ENCODE measurements at places on chromosomes 5 and 9.

DNA sequence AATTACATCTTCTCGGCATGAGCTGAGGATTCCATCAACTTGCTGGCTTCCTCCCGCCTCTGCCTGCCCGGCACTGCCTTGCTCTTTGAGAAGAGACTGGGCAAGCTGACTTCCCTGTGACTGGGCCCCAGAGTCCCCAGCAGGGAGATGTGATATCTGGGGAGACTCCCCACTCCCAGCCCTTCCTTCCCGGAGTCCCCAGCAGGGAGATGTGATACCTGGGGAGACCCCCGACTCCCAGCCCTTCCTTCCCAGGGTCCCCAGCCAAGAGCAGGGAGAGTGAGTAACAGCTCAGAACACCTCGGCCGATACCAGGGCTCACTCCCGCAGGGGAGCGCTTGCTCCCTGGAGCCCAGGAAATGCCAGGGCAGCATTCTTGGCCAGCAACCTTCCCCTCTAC, 90.1 kb upstream of the NEURL1B start:
- DNase-seq: no peak

DNA sequence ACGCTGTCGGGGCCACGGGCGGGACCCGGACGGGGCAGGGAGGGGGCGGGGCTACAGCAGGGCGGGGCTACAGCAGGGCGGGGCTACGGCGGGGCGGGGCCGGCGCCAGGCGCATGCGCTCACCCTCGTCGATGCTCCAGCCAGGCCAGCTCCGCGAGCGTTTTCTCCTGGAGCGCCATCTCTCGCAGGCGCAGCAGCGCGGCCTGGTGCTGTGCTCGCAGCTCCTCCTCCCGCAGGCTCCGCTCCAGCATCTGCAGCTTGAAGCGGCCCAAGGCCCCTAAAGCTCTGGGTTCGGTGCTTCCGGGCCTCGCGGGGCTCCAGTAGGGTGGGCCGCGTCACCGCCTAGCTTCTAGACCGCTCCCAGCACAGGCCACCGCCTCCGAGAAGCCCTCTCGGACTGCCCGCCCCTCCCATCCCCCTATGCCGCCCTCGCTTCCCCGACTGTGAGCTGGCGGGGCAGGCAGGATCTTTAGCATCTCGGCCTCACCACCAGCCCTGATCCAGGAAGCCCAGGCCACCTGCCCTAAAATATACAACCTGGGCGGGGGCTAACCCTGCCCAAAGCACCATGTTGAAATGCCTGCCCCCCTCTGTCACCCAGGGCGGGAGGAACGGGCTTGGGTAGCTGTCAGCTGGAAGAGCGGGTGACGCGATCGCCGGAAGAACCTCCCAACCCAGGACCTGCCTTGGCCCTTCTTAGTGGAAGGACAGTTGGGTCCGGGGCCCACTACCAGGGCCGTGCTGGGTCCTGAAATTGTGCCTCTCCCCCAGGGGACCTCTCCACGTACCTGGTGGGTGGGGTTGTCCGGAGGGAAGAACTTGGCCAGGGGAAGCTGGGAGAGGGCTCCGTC, 21.9 kb upstream of the QSOX2 start:
- peak; percentile 50 for DNase-seq

- DNase-seq: peak; percentile 89
Observed at GRCh38 chr9:107020040-107020530, 157.1 kb downstream of the ZNF462 start.

- peak; percentile 43 for DNase-seq
Observed at GRCh38 chr9:36470643-36471290, 70.7 kb upstream of the RNF38 start.

DNA sequence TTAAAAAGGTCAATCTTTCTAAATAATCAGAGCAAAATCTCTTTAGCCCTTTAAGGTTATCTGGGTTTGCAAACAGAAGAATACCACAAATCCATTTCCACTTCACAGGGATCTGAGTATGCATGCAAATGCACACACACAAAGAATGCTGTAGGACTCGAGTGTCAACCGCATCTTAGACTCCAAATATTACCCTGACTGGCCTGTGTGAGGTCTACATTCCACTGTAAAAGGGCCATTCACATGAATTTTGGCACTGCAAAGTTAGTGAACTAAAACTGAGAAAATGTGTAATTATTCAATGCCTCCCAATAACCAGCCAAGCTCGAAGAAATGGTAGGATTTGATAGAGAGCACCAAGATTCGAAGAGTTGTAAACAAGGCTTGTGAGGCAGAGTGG, 199.9 kb downstream of the AGTPBP1 start:
- DNase-seq: no peak

DNA sequence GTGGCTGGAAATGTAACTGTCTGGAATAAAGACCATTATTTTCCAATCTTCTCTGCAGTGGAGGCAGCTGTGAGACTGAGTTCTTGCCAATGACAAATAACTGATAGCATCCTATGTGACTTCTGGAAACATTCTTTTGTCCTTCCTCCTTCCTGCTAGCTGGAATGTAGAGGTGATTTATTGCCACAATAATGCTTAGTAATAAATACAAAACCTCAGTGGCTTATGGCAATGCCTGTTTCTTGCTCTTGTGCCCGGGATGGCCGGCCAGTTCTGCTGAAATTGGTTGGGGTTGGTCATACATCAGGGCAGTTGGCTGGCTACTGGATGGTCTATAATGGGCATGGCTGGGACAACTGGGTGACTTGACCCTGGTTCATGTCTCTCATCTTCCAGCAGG, 12.2 kb upstream of the TEX48 start:
- peak; percentile 42 for DNase-seq

DNA sequence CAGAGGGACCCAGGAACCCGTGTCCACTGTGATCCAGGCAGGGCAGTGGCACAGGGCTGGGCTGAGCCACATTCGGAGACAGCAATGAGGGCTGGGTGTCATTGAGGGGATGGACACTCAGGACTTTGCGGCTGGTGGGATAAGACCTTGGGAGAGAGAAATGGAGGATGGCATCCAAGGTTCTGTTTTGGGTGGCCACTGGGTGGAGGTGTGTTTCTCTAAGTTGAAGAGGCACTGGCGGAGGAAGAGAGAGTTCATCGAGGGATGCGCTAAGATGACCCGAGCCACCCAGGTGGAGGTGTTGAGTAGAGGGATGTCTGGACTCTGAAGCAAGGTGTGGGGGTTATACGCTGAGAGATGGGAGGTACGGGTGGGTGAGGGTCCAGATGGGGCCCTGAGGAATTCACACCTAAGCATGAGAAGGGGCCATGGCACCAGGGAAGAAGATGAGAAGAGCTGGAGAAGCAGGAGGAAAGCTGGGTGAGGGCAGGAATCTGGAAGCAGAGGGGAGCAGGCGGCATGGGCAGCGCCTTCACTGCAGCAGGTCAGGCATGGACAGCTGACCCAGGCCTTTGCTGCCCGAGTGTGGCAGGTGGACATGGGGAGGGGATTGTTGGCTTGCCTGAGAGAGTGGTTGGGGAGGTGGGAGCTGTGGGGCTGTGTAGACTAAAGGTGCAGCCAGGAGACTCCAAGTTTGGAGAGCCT, 2.5 kb upstream of the SLC25A48 start:
- DNase-seq: no peak

DNA sequence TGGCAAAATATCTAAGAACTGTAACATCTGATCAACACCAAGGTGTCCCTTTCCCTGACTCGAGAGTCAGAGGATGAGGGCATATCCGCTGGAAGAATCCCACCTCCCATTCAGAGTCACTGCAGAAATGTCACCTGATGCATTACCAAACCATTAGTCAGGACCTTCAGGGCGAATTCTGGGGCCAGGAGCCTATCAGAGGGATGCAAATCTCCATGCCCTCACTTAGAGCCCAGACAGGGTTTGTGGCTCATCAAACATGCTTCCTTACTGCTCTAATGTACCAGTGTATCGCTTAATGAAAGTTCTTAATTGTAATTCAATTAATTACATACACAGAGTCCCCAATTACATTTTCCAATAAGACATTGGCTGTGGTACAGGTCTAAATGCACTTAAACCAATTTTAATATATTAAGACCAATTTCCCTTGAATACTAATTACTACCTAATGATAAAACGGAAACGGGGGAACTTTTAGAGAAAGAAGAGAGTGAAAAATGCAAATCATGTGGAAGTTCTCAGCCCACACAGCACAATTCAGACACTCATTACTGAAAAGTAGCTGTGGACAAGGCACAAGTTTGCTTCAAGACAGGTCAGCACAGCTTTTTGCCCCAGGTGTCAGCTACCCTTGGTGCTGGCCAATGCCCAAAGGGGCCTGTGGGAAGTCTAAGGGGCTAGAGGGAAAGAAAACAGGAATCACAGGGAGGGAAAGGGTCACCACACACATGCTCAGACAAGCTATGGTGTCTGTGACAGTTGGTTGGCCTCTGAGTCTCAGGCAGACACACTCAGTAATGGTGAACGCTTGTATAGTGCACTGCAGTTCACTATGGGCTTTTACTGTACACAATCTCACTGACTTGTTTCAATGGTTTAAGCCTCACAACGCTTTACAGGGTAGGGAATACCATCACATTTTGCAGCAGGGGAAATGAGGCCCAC, 211.6 kb downstream of the MAPKAP1 start:
- no peak for DNase-seq

Data from GM04504 (cell line).